ENCODE measurements at places on chromosomes 2 and 18. TPM values are rescaled to one million over a fixed set of nuclear protein-coding genes. Genes with fewer than 3 reads are reported as not detected.

Gene PROKR1
- 0.40 TPM for total RNA-seq

GRCh38 chr18:35525795-35526494 lies 28.2 kb upstream of the INO80C start:
- no peak for DNase-seq

Gene ERICH2
- total RNA-seq: 0.73 TPM

Gene ANKRD62
- not detected for total RNA-seq

Gene COL5A2
- total RNA-seq: 17.6 TPM

DNA sequence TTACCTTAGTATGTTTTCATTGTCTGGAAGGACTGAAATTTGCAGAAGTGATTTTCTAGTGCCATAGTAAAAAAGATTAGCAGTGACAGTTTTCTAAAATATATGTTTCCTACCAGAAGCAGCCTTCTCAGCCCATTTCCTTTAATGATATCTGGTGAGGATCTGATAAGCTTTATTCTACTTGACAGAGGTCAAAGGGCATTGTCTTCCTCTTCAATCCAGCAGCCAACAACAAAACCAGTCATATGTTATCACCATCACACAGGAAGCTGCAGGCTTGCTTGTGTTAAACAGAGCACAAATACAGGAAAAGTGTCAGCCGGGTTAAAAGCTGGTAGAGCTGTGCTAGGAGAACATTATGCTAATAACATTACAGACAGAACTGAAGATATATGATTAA lies 35.6 kb upstream of the ZSWIM2 start:
- DNase-seq: no peak

Gene NPHP1
- total RNA-seq: 9.7 TPM

DNA sequence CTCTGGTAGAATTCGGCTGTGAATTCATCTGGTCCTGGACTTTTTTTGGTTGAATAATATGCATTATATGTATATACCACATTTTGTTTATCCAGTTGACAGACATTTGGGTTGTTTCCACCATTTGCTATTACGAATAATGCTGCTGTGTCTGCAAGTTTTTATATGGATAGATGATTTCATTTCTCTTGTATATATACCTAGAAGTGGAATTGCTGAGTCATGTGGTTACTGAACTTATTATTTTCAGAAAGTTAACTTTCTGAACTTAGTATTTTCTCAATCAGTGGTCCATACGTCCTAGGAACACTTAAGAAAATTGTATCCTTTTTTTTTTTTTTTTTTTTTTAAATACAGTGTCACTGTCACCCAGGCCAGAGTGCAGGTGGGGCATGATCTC lies 63.3 kb downstream of the RIF1 start:
- DNase-seq: no peak

DNA sequence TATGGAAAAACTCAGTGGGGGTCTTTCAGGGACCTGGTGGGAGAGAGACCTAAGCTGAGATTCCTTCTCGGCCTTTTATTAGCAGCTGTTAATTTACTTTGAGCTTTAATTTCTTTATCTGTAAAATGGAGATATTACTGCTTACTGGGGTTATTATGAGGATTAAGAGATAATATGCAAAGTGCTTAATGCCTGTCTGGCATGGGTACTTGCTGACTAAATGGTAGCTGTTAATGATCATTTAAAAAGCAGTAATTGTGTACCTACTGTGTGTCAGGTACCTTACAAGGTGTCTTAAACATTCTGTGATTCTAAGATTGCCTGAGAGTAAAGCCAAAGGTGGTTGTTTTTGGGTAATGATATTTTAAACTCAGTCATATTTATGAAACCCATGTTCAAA lies 2.6 kb downstream of the ITGA6 start:
- DNase-seq: no peak

DNA sequence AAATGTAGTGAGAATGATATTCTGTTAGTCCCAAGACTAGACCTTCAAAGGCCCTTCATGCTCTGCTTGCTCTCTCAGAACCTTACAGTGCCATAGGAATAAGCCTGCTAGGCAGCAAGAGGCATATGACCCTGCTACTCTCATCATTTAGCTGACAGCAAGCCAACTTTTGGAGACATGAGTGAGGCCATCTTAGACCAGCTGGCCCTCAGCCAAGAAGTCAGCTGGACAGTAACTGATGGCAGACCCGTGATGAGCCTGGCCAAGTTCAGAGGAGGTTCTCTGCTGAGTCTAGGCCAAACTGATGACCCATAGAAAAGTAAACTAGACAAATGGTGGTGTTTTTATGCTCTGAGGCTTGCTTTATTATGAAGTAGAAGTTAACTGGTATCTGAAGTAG lies 82.6 kb downstream of the C18orf54 start:
- DNase-seq: no peak

GRCh38 chr2:206713746-206714145 lies 4.5 kb downstream of the DYTN start:
- no peak for DNase-seq

Gene TUBA3E
- total RNA-seq: not detected

DNA sequence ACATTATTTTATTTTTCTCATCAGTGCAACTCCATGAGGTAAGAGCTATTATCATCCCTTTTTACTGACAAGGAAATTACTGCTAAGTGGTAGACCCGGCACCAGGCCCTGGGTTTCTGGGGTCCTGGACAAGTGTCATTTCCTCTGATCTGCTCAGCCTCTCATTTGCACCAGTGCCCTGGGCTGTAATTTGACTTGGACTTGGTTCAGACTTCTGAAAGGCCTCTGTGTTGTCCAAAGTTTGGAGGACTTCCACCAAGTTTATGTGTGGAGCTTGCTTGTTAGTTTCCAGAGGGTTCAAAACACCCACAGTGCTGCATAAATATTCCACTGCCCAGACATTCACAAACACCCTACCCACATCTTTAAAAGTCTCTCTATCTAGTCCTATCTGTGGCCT lies 44.0 kb upstream of the PPP1CB start:
- no peak for DNase-seq

GRCh38 chr18:32480581-32480980 lies 9.9 kb upstream of the GAREM1 start:
- no peak for DNase-seq

GRCh38 chr2:9137379-9138150 lies 69.0 kb upstream of the ASAP2 start:
- no peak for DNase-seq

GRCh38 chr2:189150033-189150432 lies 29.5 kb downstream of the COL5A2 start:
- DNase-seq: no peak

- no peak for DNase-seq
These were observed 470.5 kb upstream of the ETAA1 start for GRCh38 chr2:66926594-66927112.

Gene SNTG2
- 5.0 TPM for total RNA-seq

DNA sequence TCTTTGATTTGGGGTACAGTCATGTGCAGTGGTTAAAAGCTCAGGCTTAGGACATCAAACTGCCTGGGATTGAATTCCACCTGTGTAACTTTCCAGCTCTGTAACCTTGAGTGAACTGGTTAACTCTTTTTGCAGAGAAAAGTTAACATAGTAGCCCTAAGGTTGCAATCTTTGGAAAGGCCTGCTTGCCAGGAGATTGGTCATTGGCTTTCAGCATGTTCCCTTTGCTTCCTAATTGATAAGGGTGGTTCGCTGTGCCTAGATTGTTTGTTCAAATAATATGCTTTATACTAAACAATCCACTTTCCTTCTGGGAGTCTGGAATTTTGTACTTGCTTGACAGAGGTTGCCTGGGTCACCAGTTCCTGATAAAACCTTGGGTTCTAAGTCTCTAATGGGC lies 86.8 kb downstream of the PIK3C3 start:
- DNase-seq: no peak

Gene HSPD1
- total RNA-seq: 95.5 TPM

GRCh38 chr2:13009027-13009642 lies 292.4 kb downstream of the TRIB2 start:
- DNase-seq: no peak

GRCh38 chr18:48934723-48935432 lies 15.9 kb downstream of the SMAD7 start:
- no peak for DNase-seq

Gene SULT1C2
- 1.8 TPM for total RNA-seq

Gene ASIC4
- total RNA-seq: 0.45 TPM

DNA sequence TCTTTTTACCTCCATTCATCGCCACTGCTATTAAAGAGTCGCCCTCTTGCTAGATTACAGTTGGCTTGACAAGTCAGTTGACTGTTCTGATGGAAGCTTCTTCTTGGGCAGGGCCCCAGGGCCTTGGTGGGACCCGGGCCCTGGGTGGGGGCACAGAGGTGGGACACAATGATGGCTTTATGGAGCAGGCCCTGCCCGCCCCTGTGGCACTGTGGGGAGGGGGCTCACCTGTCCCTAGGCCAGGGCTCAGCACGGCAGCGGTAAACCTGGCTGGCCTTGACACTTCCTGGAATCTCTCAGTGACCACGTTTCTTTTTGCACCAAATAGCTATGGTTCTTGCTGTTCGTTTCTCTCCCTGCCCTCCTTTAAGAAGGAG lies 4.9 kb upstream of the HS6ST1 start:
- no peak for DNase-seq

Gene UGT1A3
- total RNA-seq: not detected

DNA sequence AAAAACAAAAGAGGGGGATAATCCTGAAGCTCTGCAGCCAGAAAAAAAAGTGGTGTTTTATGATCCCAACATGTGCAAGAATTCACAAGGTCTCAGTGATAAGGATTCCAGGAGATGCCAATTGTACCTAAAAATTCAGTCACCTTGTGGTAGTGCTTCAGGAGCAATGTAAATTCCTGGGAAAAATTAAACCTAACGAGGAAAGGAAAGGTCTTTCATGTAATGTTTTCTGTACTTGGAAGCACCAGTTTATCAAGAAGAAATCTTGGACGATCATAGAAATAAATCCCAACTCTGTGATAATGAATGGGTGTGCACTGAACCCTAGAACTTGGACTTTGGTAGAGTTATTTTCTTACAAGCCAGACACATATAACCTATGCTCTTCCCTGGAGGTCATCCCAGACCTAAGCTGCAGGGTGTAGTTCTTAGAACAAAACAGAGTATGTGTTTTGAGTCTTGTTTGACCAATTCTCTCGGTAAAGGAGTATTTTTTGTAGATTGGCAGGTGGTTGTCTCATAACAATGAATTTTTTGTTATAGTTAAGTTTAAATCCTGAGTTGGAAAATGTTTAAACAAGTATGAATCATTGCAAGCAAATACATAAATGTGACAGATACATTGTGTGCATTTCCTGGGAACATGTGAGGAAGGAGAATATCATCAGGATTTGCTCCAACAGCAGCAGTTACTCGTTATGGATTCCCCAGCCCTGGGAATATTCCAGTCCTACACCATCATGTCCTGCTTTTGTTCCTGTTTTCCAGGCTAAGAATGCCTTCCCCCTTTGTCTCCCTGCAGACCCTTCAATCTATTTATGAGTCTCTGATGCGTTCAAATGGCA lies 224.6 kb downstream of the NAPG start:
- DNase-seq: no peak

Gene LYPD6
- total RNA-seq: 5.1 TPM

DNA sequence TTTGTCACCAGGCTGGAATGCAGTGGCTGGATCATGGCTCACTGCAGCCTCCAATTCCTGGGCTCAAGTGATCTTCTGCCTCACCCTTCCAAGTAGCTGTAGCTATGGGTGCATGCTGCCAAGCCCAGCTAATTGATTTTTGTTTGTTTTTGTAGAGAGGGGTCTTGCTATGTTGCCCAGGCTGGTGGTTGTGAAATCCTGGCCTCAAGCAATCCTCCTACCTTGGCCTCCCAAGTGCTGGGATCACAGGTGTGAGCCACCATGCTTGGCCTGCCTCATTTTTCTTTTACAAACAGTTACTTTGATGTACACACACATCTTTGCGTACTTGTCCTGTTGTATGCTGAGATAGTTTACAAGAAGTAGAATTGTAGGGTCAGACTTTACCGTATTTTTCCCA lies 13.1 kb upstream of the ANKRD12 start:
- no peak for DNase-seq

- DNase-seq: no peak
These were observed 116.7 kb upstream of the COPS8 start for GRCh38 chr2:236968880-236969534.

- no peak for DNase-seq
These were observed 129.7 kb upstream of the OSR1 start for GRCh38 chr2:19488009-19488691.

Measured in prostate gland (tissue), 2 donors.